ENCODE measurements at places on chromosomes 12 and 14.

GRCh38 chr14:64238049-64238448, 56.1 kb downstream of the ESR2 start:
- no peak for DNase-seq

DNA sequence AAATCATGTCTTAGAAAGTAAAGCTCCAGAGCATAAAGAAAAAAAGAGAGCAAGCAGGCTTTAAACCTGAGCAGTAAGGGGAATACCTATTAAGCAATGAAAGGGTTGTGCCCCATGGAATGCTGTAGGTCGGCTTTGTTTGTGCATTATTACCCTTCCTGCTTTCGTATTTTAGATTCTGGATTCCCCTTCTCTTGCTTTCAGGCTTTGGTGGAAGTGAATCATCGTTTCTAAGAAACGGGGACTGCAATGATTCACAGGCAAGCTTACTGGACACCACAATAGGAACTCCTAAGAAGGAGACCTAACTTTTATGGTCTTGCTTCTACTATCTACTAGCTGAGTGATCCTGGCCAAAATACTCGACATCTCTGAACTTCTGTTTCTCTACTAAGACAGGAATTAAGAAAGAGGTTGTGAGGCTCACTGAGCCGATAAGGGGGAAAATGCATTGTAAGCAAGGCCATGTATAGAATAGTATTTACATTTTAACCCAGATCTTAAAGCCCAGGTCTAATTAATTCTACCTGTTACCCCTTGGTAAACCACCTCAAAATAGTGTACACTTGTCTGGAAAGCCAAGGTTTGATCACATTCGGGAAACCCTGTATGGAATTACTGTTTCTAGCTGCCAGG, 1.2 kb upstream of the BMAL2 start:
- DNase-seq = peak; percentile 67

GRCh38 chr14:96177766-96178375, 26.8 kb upstream of the BDKRB2 start:
- no peak for DNase-seq

GRCh38 chr12:79932357-79932756, 2.5 kb downstream of the PPP1R12A start:
- DNase-seq = no peak

GRCh38 chr12:23631786-23632377, 317.6 kb downstream of the SOX5 start:
- DNase-seq = no peak

GRCh38 chr12:70736351-70737133, 99.3 kb upstream of the PTPRB start:
- DNase-seq = no peak

GRCh38 chr12:131457331-131458047, 253.4 kb upstream of the SFSWAP start:
- no peak for DNase-seq

DNA sequence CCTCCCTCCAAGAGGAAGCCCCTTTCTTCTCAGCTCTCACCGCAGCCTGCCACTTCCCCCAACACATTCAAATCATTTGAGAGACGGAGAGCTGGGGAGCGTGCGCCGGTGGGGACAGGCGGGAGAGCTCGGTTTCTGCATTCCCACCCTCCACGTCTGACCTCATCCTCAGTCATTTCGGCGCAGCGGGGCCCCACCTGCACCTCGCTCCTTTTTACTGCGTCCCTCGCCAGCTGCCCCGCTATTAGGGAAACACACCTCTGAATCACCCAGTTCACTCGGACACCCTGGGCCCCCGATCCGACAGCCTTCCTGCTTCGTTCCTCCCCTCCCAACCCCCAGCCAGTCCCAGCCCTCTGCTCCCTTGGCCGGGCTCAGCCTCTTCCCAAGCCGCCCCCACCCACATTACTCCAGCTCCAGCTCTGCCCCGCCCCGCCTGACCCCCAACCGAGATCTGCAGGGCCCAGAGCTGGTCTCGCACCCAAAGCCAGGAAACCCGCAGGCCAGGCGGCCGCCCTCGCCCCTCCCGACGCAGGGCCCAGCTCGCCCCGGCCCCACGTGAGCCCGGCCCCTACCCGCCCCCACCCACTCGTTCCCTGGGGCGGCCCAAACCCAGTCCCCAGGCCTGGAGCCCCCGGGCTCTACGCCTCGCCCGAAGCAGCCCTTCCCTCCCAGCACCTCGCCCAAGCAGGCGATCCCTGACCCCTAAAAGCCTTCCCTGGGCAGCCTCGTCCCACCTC, 783 bp downstream of the CORO1C start:
- peak; percentile 72 for DNase-seq

GRCh38 chr12:106646472-106646871, 63.7 kb downstream of the RFX4 start:
- DNase-seq = no peak

DNA sequence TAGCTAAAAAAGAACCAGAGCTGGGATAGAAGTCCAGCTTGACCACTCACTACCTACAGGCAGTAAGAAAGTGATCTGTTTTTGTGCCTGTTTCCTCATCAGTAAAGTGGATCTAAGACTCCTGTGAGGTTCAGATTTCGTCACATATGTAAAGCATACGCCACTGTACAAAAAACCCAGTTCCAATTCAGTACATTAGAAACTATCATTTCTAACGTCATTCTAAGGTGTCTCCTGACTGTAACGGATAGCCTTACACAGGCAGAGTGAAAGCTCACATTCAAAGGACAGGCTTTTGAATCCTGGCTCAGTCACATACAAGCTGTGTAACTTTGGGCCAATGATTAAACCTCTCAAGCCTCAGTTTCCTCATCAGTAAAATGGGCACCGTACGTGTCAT, 3.5 kb downstream of the SLC15A4 start:
- DNase-seq = no peak

DNA sequence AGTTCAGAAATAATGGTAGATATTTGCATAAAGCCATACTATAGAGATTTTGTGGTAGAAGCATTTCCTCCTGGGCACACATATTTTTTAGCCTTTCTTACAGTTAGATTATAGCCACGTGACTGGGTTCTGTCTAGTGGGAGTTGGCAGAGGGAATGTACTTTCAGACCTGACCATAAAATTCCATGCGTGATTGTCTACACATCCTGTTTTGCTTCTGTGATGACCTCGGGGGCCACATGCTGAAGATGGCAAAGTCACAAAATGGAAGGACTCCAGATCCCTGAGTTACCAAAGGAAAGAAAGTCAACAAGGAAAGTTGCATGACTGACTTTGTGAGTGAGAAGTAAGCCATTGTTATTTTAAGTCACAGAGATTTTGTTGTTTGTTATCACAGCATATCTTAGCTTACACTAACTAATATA, 14.6 kb upstream of the MIA2 start:
- DNase-seq = no peak

- no peak for DNase-seq
These were observed 23.6 kb upstream of the ATF1 start for GRCh38 chr12:50740307-50740706.

DNA sequence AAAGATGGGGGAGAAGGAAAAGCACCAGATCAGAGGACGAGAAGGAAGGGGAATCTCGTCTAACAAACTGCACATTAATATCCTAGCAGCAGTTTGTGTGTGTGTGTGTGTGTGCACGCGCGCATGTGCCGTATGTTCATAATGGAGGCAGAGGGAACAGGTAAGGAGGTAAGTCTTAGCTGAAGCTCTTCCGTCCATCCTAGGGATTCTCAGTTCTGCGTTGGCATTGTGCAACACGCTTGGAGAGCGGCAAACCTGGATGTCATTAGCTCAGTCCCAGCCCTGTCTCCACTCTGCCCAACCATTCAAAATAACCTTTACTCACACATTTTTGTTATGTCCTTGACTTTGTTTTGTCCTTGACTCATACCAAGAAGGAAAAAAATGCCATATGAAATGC, 1.6 kb upstream of the C1R start:
- DNase-seq = no peak

GRCh38 chr14:20215196-20215595, 8.3 kb upstream of the OR11H6 start:
- DNase-seq = no peak

DNA sequence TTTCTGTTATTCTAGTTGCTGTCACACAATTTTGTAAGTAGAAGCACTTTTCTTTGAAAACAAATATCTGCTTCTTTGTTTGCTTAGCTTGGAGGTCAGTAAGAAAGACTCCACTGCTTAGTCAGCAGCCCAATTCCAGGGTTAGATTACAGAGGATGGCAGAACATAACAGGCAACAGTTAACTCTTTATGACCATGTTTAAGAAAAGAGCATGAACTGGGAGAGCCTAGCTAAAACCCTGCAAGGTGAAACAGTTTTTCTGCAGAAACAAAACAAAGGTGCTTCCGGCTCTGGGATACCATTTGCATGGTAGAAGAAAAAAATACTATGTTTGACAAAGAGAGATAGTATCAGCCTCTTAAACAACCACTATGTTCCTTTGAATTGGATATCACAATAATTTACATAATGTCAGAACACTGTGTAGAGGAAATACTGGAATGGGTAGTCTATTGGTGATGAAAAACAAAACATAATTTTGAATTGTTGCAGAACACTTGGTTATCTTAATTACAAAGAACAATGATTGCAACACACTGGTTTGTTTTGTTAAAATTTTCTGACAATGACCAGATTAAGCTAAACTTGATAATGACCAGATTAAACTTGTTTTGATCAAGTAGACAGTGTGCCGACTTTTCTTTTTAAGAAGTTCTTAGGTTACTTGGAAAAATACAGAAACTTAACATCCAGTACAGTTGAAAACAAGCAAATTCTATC, 22.4 kb upstream of the PPM1H start:
- no peak for DNase-seq

DNA sequence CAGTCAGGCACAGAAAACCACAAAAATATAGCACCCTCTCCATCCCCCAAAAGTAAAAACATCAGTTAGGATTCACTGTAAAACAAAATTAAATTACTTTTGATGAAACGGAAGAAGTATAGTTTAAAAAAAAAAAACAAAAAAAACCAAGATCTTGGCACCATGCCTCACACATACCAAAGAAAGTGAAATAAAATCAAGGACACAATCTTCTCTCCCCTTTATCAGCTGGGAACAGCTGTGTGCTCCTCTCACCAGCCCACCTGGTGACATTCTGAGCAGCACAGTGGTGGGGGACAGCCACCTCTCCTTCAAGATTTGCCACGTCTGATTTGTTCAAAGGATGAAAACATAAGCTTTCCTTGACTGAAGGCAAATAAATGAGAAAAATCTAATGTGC, 55.5 kb downstream of the ESR2 start:
- no peak for DNase-seq

DNA sequence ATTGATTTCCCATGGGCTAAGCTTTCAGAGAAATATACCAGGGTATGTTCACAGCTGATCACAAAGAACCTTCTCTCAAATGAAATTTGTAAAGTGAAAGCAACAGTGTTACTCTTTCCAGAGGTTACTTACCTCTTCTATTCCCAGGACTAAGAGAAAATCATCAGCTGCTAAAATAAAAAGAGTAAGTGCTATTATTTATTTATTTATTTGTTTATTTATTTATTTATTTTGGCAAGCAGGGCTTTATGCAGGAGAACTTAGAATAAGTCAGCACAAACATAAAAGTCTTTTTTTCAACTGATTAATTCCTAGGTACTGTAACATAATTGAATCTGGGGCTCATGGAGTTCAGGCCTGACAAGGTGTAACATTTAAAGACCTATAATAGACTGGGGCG, 93.9 kb upstream of the SYT10 start:
- DNase-seq = no peak

- peak; percentile 6 for DNase-seq
These were observed 645.4 kb upstream of the ATXN7L3B start for GRCh38 chr12:73892201-73892600.

DNA sequence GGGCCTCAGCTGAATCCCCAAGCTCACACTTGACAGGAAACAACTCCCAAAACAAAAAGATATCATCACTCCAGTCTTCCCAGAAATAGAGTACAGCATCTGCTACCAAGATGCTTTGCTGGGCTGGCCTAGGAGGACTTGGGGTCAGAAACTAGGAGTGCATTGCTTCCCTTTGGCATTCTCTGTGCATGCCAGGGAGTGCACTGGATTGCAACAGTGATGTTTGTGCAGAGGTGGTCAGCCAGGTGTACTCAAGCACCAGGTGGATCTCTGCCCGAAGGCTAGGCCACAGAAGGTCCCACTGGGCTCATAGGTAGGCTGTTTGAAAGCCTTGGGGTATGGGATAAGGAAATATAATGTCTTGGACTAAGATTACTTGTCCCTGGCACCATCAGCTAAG, 51.1 kb downstream of the RAB35 start:
- DNase-seq = no peak

DNA sequence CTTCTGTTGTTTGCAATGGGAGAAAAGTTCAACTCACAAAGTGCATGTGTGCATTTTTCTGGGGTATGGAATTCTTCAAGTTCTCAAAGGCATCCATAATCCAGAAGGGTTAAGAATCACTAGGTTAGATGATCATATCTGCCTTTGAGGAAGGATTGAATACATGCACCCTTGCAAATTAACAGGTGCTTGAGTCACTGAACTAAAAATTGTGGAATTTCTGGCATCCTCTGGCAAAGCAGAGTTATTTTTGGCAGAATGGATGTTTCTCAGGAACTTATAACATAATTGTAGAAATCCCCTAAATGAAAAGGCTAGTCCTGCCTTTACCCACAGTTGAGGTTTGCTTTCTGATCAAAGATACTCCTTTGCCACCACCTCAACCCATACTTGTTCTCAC, 136.5 kb upstream of the DYRK2 start:
- DNase-seq = no peak

GRCh38 chr12:22014783-22015144, 31.3 kb upstream of the CMAS start:
- DNase-seq = no peak

DNA sequence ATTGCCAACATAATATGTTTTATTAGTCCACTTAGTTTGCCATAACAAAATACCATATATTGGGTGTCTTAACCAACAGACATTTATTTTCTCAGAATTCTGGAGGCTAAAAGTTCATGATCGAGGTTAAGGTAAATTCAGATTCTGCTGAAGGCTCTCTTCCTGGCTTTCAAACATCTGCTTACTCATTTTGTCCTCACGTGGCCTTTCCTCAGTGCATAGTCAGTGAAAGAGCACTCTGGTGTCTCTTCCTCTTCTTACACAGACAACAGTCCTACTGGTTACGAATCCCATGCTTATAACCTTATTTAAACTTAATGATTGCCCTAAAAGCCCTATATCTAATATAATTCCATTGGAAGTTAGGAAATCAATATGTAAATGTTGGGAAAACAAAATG, 479.7 kb downstream of the FSCB start:
- DNase-seq = no peak

DNA sequence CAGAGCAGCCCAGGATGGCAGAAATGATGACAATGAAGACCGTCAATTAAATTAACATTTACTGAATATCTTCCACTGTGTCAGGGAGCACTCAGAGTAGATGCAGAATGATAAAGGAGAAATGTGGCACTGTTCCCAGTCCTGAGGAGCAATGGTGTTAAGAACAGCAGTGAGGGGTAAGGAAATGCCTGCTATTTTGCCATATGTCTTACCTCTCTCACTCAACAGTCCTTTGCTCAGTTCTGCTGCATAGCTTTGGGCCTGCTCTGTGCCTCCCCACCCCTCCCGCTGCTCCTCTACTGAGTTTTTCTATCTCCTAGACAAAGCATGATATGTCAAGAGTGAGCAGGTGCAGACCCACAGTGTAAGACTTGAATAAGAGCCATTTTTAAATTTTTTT, 318.8 kb downstream of the NAV3 start:
- no peak for DNase-seq

- DNase-seq = no peak
These were observed 3.1 kb upstream of the CHPT1 start for GRCh38 chr12:101694297-101694848.

- no peak for DNase-seq
These were observed 3.0 kb upstream of the FOXN3 start for GRCh38 chr14:89419973-89420482.

GRCh38 chr12:38629064-38629463, 276.3 kb downstream of the CPNE8 start:
- no peak for DNase-seq

- no peak for DNase-seq
These were observed 3.4 kb downstream of the KITLG start for GRCh38 chr12:88576866-88577265.

All from Calu3 (cell line).